Activated CD4-positive, alpha-beta memory T cell treated with anti-CD3 and anti-CD28 coated beads, Interleukin-2, amount 10 ng/mL, durations not matched to agents 7 days and 5 days (primary cell): ENCODE measurements at places on chromosomes 3 and 15. TPM values are rescaled to one million over a fixed set of nuclear protein-coding genes. Genes with fewer than 3 reads are reported as not detected.

DNA sequence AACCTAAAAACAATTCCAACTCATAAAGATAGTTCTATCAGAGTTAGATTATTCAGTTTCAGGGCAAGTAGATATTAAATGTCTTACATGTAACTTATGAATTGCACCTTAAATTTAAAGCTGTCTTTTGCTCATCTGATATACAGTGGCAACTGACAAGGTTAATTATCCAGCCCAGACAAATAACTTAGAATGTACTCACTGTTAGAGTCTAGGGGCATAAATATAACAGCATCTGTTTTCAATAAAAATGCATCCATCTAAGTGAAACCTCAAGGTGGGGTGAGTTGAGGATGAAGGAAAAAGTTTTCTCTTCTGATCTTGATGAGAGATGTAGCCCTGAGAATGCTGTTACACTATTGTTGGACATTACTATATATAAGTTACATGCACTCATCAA lies 112.6 kb downstream of the FBN1 start:
- H3K27ac ChIP-seq: no peak overlapping the region
- H3K27me3 ChIP-seq: no peaks in the 10 kb centered on the region
- no peak overlapping the region for H3K4me3 ChIP-seq
- no peak for DNase-seq

The TP63 gene
- 1.7 TPM for total RNA-seq

The MCTP2 gene
- total RNA-seq: 46.7 TPM

The SKOR1 gene
- total RNA-seq: 0.23 TPM
